ENCODE measurements at places on chromosomes 3 and 15.
A peak's percentile ranks its signal among the peaks of the same experiment; 100 is the strongest.

GRCh38 chr15:35112346-35112745 is 27.3 kb upstream of the NANOGP8 start:
- no peak for DNase-seq

GRCh38 chr3:185653949-185654757 is 68.1 kb downstream of the SENP2 start:
- no peak for DNase-seq

DNA sequence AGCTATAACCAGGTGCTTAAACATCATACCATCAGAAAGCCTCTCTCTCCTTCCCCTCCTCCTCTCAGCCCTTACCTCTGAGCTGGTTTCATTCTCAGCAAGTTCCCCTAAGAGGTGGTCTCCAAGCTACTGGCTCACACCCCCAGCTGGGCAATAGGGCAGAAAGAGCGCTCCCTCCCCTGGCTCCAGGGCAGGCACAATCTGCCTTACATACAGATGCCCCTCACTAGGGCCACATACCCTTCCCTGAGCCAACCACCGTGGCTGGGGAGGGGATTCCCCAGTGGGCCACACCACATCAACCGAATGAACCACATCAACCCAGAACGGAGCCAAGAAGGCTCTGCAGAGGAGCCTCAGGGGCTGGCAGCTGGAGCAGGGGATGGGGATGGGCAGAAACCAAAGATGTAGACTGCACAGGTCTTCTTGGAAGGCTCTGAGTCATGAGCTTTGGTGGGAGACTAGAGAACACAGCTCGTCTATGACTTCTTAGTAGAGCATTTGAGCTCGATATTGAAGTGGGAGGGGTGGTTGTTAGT is 4.6 kb upstream of the FBLN2 start:
- no peak for DNase-seq

- no peak for DNase-seq
Measured at GRCh38 chr3:146594843-146595482, 10.2 kb downstream of the PLSCR5 start.

DNA sequence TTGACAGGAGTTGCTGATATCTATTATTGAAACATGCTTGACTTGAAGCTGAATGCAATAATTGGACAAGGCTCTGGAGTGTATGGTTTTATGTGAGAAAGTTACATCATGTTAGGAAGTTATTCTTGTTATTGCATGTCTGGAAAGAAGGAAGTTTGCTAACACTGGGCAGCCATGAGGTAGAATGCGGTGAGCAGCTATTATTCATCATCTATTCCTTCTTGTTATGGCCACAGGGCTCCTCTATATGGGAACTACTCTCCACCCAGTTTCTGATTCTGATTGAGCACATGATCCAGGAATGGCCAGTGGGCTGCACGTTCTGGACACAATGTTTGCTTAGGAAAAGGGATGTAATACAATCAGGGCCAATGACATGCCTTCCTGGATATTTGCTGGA is 37.8 kb upstream of the SCN5A start:
- DNase-seq = no peak

- DNase-seq = no peak
Measured at GRCh38 chr15:25175789-25176615, 221.2 kb downstream of the SNRPN start.

DNA sequence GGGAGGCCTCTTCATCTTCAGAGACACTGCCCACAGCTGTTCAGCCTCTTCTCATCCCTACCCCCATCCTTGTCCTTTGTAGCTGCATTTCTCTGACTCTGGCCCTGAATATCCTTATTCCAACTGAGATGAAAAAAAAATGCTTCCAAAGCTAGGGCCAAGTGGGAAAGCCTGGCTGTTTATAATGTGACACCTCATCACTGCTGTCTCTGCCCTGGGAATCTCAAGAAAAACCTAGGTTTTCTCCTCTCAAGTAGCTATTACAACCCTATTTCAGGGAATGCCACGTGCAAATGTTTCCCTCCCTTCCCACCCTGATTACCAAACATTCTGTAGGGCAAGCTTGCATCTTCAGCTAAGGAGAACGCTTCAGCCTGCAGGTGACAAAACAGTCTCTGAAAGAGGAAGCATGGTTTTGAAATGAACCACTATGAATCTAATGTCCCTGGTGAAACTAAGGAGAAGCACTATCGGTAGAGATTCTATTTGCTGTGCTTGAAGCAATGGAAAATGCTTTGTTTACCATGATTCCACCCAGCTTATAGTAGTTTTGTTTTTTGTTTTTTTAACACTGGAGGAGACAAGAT is 65.4 kb downstream of the USF3 start:
- DNase-seq = no peak

GRCh38 chr15:82018201-82018600 is 27.6 kb downstream of the MEX3B start:
- no peak for DNase-seq

GRCh38 chr3:186021673-186022362 is 84.0 kb upstream of the TRA2B start:
- no peak for DNase-seq

- no peak for DNase-seq
Measured at GRCh38 chr3:51386159-51386851, 1.2 kb downstream of the MANF start.

- no peak for DNase-seq
Measured at GRCh38 chr15:44792715-44793114, 56.4 kb downstream of the TRIM69 start.

- no peak for DNase-seq
Measured at GRCh38 chr15:79977431-79978054, 6.5 kb upstream of the BCL2A1 start.

DNA sequence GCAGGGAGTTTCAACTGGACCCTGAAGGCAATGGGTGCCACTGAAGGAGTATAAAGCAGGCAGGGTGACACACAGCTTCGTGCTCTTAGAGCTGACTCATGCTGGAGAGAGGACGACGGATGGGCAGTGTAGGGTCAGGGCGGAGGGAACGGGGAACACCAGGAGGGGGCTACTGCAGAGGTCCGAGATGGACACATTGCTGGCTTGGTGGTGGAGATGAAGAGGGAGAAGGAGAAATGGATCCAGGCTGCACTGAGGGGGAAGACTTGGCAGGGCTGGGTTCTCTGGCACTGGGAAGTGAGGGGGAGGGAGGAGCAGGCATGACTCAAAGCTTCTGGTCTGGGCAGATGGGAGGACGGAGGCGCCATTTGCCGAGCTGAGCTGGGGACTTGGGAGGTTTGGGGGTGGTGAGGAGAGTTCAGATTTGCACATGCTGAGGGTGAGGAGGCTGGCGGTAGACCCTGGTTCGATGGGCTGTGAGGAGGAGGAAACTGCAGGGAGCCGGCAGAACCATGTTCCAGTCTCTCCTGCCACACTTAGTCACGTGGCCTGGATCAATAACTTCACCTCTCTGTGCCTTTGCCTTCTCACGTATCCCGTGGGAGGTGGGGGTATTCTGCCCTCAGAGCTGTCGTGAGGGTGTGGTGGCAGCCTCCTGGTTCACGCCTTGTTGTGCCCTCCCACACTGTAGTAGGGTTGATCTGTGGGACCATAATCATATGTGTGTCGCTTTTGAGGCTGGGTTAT is 4.6 kb upstream of the KCTD6 start:
- peak; percentile 23 for DNase-seq

DNA sequence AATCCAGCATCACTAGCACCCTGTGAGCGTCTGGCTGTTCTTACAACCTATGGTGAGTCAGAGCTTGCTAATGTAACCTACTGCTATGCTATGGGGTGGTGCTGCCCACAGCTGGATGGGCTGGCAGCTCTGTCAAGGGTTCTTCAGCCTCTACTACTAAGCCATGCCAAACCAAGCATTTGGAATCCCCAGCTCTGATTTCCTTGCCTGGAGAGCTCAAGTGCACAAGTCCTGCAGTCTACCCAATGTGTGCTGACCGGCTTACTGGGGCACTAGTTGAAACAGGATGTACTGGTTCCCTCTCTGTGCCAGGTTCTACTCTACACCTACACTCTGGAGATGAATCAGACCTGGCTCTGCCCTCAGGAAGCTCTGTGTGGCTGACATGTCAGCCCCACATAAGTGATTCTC is 4.2 kb downstream of the TEX264 start:
- no peak for DNase-seq

DNA sequence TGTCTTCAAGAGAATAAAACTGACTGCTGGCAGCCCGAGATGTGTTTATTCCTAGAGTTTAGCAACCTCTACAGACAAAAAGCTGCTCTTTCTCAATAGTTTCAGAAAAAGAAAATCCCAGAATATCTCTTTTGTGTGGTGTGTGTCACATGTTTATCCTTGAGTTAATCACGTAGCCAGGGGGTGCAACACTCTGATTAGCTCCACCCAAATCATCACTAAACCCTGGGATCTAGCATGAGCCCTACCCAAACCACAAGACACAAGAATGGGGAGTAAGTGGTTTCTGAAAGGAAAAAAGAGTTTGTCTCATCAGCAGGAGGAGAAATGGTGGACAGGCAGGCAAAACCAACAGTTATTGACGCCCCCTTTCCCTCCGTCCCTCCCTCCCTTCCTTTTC is 78.5 kb upstream of the AGBL1 start:
- no peak for DNase-seq

DNA sequence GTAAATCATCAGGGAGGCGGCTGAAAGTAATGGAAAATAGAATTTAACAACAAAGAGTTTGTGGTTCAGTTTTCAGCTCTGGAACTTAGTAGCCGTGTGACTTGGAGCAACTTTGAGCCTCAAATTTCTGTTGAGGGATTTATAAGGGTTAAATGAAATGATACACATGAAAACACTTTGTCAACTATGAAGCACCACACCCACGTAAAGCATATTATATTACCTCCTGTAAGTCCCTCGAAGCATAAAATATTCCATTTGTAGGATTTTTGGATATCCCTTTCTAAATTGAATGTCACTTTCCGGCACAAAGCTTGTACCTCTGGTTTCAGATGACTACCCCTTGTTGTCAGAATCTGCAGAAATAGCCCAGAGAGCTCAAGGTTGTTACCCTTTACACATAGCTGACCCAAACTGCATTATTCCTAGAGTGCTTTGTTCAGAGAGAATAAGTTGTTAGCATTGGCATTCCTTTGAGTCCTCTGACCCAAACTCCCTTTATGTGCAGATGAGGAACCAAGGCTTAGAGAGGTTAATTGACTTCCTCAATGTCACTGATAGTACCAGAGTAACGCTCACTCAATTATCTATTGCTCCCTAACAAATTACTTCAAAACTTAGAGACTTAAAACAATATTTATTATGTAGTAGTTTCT is 187.9 kb upstream of the UMPS start:
- no peak for DNase-seq

DNA sequence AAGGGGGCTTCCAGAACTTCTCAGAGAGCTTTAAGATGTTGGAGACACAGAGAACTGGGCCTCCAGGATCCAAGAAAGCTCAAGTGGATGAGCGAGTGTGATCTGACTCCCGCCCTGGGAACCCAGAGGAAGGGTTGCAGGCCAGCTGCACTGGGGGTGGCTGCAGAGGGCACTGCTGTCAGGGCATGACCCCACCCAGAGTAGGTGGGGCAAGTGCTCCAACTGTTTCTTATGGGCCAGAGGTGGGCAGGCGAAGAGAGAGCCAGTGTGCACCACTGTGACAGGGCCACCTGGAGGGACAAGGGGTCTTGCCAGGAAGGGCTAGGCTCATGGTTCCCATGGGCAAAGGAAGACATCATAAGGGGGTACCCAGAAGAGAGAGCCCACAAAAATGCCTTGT is 48.8 kb downstream of the EXOG start:
- no peak for DNase-seq

- no peak for DNase-seq
Measured at GRCh38 chr15:50134524-50135024, 15.5 kb upstream of the ATP8B4 start.

- DNase-seq = no peak
Measured at GRCh38 chr3:41872157-41872556, 89.7 kb downstream of the ULK4 start.

DNA sequence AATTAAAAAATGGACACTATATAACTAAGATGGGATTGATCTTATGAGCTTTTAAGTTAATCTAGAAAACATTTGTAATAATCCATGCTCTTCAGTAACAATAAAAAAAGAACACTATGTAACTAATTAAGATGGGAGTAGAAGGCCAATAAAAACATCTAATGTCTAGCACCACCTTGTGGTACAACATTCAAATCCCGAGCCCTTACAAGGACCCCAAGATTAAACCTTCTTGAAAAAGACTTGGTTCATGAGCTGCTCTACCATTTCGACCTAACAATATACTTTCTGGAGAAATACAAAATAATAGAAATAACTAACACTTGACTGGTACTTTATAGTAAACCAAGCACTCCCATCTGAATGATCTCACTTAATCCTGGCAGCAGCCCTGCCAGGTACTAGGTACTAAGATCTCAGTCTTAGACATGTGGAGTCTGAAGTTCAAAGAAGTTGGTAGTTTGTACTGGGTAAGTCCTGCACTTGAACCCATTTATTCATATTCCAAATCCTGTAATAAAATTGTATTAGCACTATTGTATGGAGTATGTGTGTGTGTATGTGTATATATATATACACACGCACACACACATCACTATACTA is 21.8 kb downstream of the METTL6 start:
- DNase-seq = no peak

GRCh38 chr3:25456723-25457670 is 28.9 kb downstream of the RARB start:
- no peak for DNase-seq

GRCh38 chr15:86797135-86797534 is 717.5 kb downstream of the AGBL1 start:
- DNase-seq = no peak

- DNase-seq = no peak
Measured at GRCh38 chr3:41867533-41867932, 94.4 kb downstream of the ULK4 start.

DNA sequence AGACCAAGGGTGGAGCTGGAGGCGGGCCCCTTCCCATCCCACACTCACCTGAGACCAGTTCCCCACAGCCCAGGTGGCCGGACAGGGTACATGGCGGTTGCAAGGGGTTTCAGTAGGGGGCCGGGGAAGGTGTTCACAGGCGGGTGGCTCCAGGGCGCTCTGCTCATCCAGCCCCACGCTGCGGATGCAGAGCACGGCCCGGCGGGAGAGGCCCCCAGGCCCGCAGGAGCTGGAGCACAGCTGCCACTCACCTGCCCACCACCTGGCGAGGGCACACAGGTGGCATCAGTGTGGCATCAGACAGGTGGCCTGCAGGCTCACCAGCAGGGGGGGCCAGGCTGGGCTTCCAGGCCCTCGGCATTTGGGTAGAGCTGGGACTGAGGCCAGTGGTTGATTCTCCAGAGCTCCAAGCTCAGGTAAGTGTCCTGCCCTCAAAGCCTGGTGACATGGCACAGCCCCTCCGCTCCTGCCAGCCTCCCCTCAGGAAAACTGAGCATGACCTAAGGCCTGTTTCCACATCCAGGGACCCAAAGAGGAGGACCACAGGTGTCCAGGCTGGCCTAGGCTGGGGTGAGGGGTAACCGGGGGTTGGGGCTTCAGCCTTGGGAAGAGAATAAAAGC is 43.8 kb downstream of the ADAMTS7 start:
- no peak for DNase-seq

DNA sequence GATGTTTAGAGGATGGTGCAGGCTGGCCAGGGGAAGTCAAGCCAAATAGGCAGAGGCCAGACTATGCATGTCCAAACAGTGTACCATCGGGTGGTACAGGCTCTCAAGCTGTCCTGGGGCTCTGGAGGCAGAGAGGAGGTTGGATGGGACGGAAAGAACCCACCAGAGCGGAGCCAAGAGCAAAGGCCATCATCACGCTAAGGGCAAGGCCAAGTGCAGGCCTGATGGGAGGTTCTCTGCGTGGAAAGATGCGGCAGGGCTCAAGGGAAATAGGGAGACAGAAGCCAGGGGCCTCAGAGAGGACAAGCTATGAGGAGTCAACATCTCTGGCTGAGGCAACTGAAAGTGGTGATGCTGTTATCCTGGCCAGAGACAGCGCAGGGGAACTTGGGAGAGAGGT is 102.7 kb downstream of the ASB7 start:
- no peak for DNase-seq

- DNase-seq = no peak
Measured at GRCh38 chr3:121869736-121870135, 24.5 kb upstream of the SLC15A2 start.
